ENCODE measurements at places on chromosomes 5 and 9.
A peak's percentile ranks its signal among the peaks of the same experiment; 100 is the strongest.

DNA sequence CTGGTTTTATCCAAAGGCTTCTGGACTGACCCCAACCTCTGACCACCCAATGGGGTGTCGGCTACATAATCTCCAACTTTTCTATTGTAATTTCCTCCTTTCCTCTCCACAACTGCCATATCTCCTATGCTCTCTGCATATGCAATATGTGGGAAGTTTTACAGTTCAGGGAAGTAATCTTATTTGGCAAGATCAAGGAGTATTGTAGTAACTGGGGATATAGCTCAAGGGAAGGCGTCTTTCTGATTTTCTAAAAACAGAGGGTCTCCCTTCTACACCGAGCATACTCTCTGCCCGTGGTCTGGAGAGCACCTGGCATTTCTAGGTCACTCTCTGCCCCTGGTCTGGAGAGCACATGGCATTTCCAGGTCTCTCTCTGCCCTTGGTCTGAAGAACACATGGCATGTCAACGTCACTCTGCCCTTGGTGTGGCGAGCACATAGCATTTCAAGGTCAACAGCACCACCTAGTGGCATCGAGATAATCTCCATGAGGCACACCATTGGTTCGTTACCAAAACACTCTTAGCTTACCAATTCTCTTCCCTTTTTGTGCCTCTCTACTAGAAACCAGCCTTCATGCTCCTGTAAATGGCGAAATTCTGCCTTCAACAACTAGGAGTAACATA is 616.4 kb upstream of the NUDT12 start:
- peak; percentile 63 for DNase-seq

GRCh38 chr9:114524247-114524681 is 19.0 kb upstream of the WHRN start:
- peak; percentile 11 for DNase-seq

- no peak for DNase-seq
Measured at GRCh38 chr9:2193552-2193951, 178.4 kb downstream of the SMARCA2 start.

GRCh38 chr9:107137495-107138202 is 145.4 kb upstream of the RAD23B start:
- DNase-seq, result peak; percentile 39

GRCh38 chr9:32986971-32987370 is 14.5 kb downstream of the APTX start:
- no peak for DNase-seq

DNA sequence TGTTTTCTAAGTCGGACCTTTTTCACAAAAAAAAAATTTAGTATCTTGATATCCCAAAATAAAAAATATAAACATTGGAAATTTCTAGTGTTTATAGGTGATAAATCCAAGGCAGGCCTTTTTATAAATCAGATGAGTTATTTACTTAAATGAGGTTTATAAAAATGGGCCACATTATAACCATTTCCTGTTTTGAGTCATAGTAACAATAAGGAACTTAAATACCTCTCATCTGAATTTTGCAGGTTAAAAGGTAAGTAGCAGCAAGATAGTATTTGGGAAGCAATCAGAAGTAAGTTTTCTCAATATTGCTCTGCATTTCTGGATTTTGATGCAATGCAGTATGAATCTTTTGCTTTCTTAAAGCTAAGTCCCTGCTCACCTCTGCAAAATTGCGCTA is 3.9 kb downstream of the SPTAN1 start:
- no peak for DNase-seq

GRCh38 chr5:62496876-62497275 is 81.7 kb upstream of the LRRC70 start:
- DNase-seq, result no peak

GRCh38 chr9:18393340-18394130 is 80.4 kb upstream of the ADAMTSL1 start:
- peak; percentile 88 for DNase-seq

DNA sequence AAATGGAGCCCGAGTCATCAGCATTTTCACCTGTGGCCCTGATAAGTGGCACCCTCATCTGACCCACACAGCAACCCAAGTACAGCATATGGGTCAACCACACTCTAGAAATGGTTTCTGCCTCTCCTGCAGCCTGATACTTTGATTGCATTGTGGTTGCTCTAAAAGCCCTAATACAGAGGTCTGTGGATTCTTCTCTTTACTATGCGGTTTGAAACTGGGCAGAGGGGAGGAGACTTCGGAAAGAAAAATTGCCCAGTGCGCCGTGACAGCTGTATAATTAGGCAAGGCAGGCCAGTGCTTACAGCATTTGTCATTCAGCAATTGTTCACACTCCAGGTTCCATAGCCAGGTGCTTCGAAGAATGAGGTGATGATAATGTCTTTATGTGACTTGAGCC is 361.0 kb downstream of the NFIB start:
- no peak for DNase-seq

- DNase-seq, result peak; percentile 90
Measured at GRCh38 chr5:95842854-95843544, 20.5 kb upstream of the GLRX start.

DNA sequence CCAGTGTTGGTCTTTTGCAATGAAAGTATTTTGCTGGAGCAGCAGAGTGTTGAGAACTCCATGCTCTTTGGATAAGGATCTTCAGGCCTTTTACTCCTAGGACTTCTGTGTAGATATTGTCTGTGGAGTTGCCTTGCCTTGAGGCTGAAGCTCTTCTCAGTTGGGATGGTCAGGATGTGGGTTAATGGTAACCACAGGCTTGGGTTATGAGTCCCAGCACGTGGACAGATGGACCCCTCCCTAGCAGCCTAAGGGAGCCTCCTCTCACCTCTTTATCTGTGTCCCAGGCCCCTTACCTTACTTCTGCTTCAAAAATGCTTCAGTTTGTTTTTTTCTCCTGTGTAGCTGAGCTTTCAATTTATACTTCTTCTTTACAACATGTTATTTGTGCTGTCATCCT is 109.9 kb downstream of the MEGF10 start:
- no peak for DNase-seq

DNA sequence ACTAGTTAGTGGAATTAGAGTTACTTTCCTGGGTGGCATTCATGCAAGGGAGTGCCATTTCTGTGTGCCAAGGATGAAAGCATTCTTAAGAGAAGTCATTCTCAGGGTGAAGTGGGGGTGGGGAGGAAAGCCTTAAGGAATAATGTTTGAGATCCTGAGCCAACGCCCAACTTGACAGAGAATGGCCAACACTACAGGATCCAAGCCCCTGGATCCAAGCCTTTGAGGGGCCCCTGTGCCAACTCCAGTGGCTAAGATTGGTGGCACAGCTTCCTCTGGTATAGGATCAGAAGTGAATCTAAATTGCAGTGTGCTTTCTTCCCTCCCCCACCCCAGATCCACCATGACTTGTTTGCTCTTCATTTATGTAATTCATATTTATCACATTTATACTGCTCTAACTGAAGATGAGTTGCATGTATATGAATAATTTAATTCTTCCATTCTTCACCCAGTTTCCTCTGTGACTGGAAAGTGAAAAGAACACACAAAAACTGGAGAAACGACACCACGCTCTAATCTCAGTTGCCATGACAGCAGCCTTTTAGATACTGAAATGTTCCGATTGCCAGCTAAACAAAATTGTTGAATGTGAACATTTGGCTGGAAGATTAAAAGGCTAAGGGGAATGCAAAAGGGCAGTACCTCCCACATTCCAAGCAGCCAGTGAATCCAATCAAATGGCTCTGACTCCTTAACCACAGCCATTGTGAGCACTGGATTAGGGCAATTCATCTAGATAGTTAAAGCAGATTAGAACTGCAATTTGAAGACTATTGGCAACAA is 4.5 kb downstream of the ZNF608 start:
- peak; percentile 89 for DNase-seq

- no peak for DNase-seq
Measured at GRCh38 chr5:165349735-165350134, 1844.3 kb downstream of the MAT2B start.

- DNase-seq, result peak; percentile 30
Measured at GRCh38 chr5:17346811-17347210, 129.4 kb downstream of the BASP1 start.

DNA sequence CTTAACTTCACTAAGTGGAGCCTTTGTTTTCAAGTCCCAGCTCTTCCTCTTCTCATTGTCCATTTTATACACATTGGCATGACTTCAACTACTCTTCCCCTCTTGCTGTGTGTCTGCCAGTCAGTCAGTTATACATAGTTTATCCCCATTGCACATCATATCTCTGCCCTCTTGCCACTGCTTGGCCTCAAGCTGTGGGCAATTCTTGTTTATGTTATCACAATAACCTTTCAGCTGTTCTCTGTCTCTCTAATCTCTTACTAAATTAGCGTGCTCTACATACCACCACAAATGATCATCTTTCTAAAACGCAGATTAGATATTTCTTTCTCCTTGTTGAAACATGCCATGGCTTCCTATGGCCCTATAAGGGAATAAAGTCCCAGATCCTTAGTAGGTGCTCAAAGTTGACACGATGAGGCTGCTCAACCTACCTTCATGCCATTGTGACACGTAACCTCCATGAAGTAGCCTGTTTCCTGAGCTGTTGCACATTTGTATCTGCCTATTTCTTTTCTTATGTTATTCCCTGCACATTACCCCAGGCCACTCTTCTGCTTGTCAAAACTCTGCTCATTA is 239.3 kb downstream of the GAS1 start:
- no peak for DNase-seq

DNA sequence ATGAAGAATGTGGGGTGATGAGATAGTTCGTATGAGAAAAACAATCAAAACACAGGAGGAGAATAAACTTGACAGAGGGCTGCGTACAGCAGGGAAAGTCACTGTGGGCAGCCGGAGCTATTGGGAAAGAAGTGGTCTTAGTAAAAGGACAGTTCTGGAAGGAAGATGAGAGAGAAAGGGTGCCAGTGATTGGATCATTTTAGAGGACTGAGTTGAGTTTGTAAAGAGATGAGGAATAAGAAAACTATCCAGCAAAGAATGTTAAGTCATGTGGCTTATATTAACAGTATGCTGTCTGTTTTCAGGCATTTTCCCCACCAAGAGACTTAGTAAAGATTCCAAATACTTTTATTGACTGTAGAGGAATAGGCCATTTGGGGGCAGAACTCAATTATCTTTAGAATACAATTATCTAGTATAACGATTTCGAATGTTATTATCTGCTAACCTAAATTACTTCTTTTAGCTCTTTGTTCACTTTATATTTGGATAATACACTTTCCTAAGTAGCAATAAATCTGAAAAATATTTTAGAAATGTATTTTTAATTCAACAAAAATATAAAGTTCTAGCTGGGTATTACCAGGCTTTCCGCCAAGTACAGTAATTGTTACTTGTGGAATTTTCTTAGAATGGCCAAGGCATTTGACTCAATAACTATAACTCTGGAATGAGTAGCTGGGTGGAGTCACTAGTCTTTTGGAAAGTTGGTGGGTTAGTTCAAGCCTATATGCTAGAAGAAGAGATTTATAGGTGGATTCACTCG is 15.5 kb upstream of the LOX start:
- DNase-seq, result peak; percentile 87

- no peak for DNase-seq
Measured at GRCh38 chr5:84306601-84307000, 78.1 kb downstream of the EDIL3 start.

- DNase-seq, result peak; percentile 80
Measured at GRCh38 chr9:96217754-96218693, 84.0 kb downstream of the HSD17B3 start.

GRCh38 chr9:69036309-69036708 is 757 bp downstream of the FXN start:
- peak; percentile 22 for DNase-seq

- no peak for DNase-seq
Measured at GRCh38 chr9:34343090-34343489, 13.7 kb downstream of the NUDT2 start.

GRCh38 chr9:2269778-2270177 is 254.6 kb downstream of the SMARCA2 start:
- no peak for DNase-seq

DNA sequence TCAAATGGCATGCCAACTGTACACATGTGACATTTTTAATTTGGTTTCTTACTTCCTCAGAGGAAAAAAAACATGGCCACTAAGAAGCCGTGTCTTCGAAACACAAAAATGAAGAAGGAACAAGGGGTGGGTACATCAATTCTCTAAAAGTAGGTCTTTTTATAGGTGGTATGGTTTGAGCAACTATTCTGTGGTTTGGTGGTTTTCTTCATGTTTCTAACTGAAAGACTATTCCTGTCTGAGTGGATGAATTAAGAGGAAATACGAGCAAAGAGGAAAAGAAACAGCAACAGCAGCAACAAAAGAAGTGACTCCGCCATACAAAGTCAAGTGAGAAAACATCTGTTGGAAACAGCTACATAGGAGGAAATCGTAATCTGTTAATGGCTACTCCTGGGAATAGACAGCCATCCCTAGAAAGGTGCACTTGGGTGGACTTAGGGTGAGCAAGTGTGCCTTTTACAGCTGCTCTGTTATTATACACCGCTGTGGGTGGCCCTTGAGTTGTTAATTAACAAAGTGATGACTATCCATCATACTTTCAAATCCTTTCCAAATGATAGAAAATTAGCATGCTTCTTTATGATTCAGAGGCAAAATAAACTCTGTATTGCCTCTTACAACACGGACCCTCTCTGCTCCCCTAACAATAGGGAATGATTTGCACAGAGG is 575.8 kb downstream of the TLE1 start:
- DNase-seq, result no peak

- DNase-seq, result no peak
Measured at GRCh38 chr5:58816181-58816731, 233.4 kb downstream of the RAB3C start.

GRCh38 chr9:116456490-116457088 is 230.5 kb upstream of the TRIM32 start:
- DNase-seq, result no peak

GRCh38 chr9:92494856-92495255 is 12.6 kb upstream of the ASPN start:
- DNase-seq, result no peak

GRCh38 chr9:7570107-7570720 is 229.4 kb downstream of the DMAC1 start:
- DNase-seq, result peak; percentile 43

- no peak for DNase-seq
Measured at GRCh38 chr5:93154535-93154934, 426.5 kb downstream of the NR2F1-AS1 start.

GRCh38 chr5:5650242-5650641 is 227.8 kb downstream of the ICE1 start:
- no peak for DNase-seq

- no peak for DNase-seq
Measured at GRCh38 chr9:82957529-82958379, 105.2 kb downstream of the RASEF start.

DNA sequence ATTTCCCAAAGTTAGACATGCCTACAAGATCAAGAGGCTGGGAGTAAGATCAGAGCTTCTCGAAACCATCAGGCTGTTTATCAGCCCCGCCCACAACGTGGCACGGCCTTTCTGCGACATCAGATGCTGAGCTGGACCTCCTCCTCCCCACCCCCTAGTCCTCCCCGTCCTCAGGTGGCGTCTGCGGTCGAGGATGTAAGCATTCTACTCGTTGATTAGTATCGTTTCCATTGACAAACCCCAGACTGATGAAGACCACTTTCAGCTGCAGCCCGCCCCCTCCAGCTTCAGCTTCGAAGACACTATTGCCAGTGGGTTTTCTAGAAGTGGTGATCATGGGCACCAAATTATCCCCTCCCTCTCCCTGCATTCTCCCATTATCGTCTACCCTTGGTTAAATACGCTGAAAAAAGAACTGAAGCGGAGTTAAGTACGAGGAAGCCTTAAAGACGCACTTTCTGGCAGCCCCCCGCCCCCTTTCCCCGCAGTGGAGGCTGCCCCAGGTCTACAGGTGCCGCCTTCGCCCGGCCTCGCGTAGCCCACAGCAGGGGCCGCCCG is 1.1 kb downstream of the PPIC start:
- peak; percentile 28 for DNase-seq

- DNase-seq, result no peak
Measured at GRCh38 chr5:168658394-168658793, 79.2 kb upstream of the PANK3 start.

GRCh38 chr9:726005-726404 is 115.5 kb upstream of the DMRT1 start:
- DNase-seq, result no peak

Data from fibroblast of villous mesenchyme (primary cell).